Forelimb muscle (tissue), 1 donor: ENCODE measurements at places on chromosomes 4 and X. TPM values are rescaled to one million over a fixed set of nuclear protein-coding genes. Genes with fewer than 3 reads are reported as not detected.

- DNase-seq = no peak
Measured at GRCh38 chrX:101693476-101693875, 33.8 kb upstream of the ARMCX2 start.

Gene SPCS3
- 53.9 TPM for polyA plus RNA-seq

Gene SMIM10
- polyA plus RNA-seq = 12.7 TPM

Gene SSX4
- not detected for polyA plus RNA-seq

GRCh38 chrX:252244-252956 is 28.8 kb upstream of the PLCXD1 start:
- DNase-seq = no peak

DNA sequence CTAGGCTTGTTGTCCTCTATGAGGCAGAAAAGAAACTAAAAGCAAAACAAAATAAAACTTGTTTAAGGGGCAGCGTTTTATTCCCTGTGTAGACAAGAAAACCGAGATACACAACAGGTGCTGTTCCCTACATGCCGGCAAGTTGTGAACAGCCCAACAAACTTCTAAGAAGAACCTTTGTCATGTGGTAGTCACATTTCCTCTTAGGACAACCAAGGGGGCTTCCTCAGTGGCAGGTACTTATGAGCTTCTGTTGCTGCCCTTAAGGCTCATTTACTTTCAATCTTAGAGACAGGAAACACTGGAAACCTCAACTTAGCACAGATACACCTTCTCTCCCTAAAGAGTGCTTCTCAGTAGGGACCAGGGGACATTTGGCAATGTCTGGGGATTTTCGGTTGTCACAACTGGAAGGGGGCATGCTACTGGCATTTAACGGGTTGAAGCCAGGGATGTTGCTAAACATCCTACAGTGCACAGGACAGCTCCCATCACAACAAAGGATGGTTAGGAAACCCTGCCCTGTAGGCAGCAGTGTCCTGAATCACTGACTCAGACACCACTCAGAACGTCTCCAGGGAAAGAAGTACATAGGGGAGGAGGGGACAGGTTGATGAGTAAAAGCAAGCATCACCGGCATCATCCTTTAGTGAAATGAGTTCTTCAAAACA is 111.0 kb downstream of the ASB9 start:
- no peak for DNase-seq

GRCh38 chrX:40721489-40722106 is 13.7 kb downstream of the MED14 start:
- no peak for DNase-seq

GRCh38 chrX:135431886-135432285 is 10.1 kb downstream of the SMIM10L2A start:
- DNase-seq = no peak

Gene SOX3
- polyA plus RNA-seq = 0.10 TPM

DNA sequence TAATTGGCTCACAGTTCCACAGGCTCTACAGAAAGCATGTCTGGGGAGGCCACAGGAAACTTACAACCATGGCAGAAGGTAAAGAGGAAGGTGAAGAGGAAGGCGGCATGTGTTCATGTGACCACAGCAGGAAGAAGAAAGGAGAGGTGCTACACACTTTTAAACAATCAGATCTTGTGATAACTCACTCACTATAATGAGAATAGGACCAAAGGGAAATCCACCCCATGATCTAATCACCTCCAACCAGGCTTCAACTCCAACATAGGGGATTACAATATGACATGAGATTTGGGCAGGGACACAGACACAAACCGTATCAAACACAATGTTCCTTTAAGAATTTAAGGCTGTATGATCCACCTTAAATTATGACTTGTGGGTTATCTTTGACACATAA is 10.5 kb upstream of the PGM2 start:
- DNase-seq = no peak

DNA sequence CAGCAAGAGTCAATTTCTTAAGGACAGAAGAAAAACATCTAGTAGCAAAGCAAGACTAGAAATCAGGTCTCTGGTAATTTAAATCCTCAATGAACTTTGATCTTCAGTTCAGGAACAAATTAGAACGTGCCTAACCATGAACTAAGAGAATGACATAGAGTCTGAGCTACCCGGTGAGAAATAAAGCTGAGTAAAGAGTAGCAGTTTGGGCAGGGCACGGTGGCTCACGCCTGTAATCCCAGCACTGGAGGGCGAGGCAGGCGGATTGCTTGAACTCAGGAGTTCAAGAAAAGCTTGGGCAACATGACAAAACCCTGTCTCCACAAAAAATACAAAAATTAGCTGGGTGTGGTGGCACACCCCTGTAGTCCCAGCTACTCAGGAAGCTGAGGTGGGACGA is 37.7 kb downstream of the ACE2 start:
- DNase-seq = no peak

Gene TMEM31
- 0.99 TPM for polyA plus RNA-seq

GRCh38 chr4:110164856-110165255 is 33.6 kb downstream of the ELOVL6 start:
- DNase-seq = no peak

Gene MAP3K15
- 0.68 TPM for polyA plus RNA-seq

Gene MAGIX
- 1.9 TPM for polyA plus RNA-seq

Gene CYLC1
- not detected for polyA plus RNA-seq

DNA sequence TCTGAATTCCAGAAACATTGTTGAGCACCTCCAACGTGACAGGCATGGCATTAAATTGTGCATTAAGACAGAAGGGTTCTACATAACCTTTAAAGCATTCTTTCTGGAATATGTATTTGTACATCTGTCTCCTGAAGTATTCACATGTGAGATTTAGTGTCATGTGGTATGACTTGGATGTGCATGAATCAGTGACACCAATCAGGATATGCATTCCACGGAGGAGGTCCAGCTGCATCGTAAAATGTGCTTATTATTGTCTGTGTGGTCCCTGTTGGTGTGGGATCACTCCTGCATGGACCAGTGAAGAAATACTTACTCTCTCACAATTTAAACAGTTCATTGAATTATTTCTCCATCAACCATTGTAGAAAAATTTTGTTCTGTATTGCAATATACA is 149.0 kb downstream of the MID1 start:
- no peak for DNase-seq

- no peak for DNase-seq
Measured at GRCh38 chrX:113868177-113868576, 715.7 kb upstream of the HTR2C start.

Gene JCHAIN
- polyA plus RNA-seq = 1.5 TPM

- no peak for DNase-seq
Measured at GRCh38 chr4:52015366-52015765, 4.8 kb downstream of the LRRC66 start.

Gene XAGE1A
- polyA plus RNA-seq = not detected

- DNase-seq = no peak
Measured at GRCh38 chr4:169109035-169109675, 99.1 kb upstream of the CBR4 start.

Gene CXCL9
- 0.05 TPM for polyA plus RNA-seq

Gene STAP1
- 0.09 TPM for polyA plus RNA-seq

- DNase-seq = no peak
Measured at GRCh38 chr4:112511093-112511802, 4.7 kb downstream of the NEUROG2 start.

DNA sequence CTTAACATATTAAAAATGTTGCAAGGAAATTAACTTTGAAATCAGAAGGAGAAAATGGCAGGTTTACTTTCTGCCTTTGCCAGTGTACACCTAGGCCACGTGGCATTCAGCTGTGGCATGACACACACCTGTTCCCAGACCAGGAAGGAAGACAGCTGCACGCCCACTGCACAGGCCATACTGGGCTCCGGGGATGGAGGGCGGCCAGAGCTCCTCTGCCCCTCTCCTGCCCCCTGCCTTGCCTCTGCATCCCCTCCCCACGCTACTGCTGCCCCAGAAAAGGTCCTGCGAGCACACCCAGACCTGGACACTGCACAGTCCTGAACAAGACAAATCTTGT is 68.4 kb downstream of the GATB start:
- no peak for DNase-seq

GRCh38 chrX:2875798-2876399 is 47.2 kb downstream of the GYG2 start:
- no peak for DNase-seq

Gene FAM241A
- 2.9 TPM for polyA plus RNA-seq

GRCh38 chrX:20802036-20802435 is 535.3 kb upstream of the RPS6KA3 start:
- DNase-seq = no peak

GRCh38 chr4:187354740-187355139 is 631.1 kb upstream of the FAT1 start:
- no peak for DNase-seq

DNA sequence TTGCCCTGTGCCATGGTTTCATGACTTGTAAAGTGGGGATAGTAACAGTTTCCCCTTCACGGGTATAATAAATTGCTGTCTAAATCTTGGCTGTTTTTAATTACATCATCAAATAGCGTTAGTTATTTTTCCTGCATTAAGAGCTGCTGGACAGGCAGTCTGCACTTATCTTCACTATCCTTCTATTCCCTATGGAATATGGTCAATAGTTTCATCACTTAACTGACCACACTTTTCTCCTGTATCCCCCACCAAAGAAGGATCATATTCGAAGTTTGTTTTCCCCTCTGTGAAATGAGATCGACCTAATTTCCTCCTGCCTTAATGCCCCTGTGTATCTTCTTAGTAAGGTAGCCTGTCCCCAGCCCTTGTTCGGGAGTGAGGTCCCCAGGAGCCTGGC is 133.2 kb downstream of the SHROOM3 start:
- no peak for DNase-seq

- DNase-seq = no peak
Measured at GRCh38 chrX:40117715-40118285, 20.0 kb upstream of the BCOR start.
